ENCODE measurements at places on chromosomes 6 and 20.
A peak's percentile ranks its signal among the peaks of the same experiment; 100 is the strongest.

DNA sequence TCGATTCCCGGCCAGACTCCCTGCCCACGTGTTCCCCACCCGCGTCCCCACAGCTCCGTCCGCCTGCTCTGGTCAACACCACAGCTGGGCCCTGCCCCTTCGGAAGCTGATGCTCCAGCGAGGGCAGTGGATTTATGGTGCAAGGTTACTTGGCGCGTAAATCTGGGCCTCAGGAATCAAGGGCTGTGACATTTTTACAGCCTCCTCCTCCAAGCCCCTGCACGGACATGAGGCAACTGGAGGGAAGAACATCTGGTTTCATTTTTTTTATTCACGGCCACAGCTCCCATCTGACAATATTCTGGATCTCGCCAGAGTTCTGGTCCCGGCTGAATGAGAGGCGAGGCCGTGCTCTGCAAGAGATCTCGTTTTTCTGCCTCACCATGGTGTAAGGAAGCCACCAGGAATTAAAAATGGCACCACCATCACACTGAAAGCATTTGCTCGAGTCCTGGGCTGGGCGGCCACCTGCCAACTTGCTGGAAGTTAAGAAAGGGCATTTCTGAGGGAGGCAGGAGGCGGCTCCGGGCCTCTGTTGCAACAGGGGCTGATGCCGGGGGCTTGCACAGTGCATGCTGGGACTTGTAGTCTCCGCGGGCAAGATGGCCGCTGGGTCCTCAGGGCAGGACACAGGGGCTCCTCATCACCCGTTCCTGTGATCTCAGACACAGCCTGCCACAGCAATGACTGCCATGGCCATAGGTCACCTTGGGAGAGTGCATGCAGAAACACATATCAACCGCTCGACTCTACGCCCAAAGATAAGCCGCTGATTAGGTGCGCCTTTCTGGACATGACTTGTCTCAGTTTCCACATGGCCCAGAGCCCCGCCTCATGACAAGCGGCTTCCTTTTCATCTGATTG is 148.5 kb downstream of the LY86 start:
- peak; percentile 81 for DNase-seq
- no peaks in the 10 kb centered on the region for H3K27me3 ChIP-seq
- peaks cover 25% of the 10 kb centered on the region for H3K4me1 ChIP-seq
- peak overlapping the region; percentile 45 for H3K27ac ChIP-seq

- no peaks in the 10 kb centered on the region for H3K27me3 ChIP-seq
- peaks cover 4% of the 10 kb centered on the region for H3K4me1 ChIP-seq
- H3K27ac ChIP-seq, result no peak overlapping the region
Measured at GRCh38 chr6:51093871-51094270, 275.2 kb downstream of the TFAP2B start.

- H3K27me3 ChIP-seq, result no peaks in the 10 kb centered on the region
- no peak for DNase-seq
- H3K27ac ChIP-seq, result no peak overlapping the region
- H3K4me3 ChIP-seq, result no peak overlapping the region
- H3K36me3 ChIP-seq, result peaks cover 29% of the 10 kb centered on the region
Measured at GRCh38 chr6:130212215-130212874, 10.4 kb downstream of the SAMD3 start.

- no peaks in the 10 kb centered on the region for H3K36me3 ChIP-seq
- no peak overlapping the region for H3K4me3 ChIP-seq
- H3K27me3 ChIP-seq, result no peaks in the 10 kb centered on the region
- no peaks in the 10 kb centered on the region for H3K4me1 ChIP-seq
Measured at GRCh38 chr20:12199703-12200102, 282.0 kb downstream of the BTBD3 start.

GRCh38 chr20:37807471-37808232 is 95.3 kb upstream of the VSTM2L start:
- H3K27me3 ChIP-seq, result no peaks in the 10 kb centered on the region
- no peak overlapping the region for H3K4me3 ChIP-seq
- DNase-seq, result no peak
- H3K27ac ChIP-seq, result no peak overlapping the region

Measured in WTC11 (cell line).